ENCODE measurements at places on chromosomes 6 and 20.
A peak's percentile ranks its signal among the peaks of the same experiment; 100 is the strongest.

DNA sequence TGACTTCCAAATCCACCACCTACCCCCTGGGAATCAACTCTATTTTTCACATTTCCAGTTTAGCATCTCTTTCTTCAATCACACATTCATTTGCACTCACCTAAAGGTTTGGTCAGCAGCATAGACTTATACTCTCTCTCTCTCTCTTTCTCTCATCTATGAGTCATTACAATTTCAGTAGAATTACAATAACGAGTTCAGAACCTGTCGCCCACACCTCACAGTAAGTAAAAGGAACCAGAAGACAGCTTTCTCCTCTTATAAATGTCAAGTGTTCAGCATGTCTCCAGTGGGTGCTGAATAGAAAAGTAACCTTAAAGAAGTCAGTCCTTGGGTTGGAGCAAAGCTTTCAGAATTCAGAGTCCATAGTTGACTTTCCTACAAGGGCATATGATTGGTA is 1.1 kb upstream of the PHACTR1 start:
- no peak for DNase-seq

- DNase-seq: peak; percentile 60
These were observed at the start of gene PGBD1 for GRCh38 chr6:28281288-28282064. PGBD1 (plus strand) TSS chr6:28281572; CDS start chr6:28283814, 2,242 bp downstream.

- DNase-seq: no peak
These were observed 36.4 kb downstream of the HFE start for GRCh38 chr6:26123675-26123946.

GRCh38 chr20:60967431-60968316 is 284.4 kb upstream of the CDH4 start:
- no peak for DNase-seq

- DNase-seq: no peak
These were observed 254.4 kb downstream of the NRN1 start for GRCh38 chr6:5752391-5752680.

- no peak for DNase-seq
These were observed 199.6 kb downstream of the GMPR start for GRCh38 chr6:16437984-16438383.

DNA sequence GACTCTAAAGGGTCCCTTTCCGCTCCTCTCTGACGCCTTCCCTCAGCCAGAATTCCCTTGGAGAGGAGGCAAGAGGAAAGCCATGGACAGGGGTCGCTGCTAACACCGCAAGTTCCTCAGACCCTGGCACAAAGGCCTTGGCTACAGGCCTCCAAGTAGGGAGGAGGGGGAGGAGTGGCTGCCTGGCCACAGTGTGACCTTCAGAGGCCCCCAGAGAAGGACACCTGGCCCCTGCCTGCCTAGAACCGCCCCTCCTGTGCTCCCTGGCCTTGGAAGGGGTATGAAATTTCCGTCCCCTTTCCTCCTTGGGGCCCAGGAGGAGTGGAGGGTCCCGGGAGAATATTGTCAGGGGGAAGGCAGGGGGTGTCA is 2.7 kb downstream of the VEGFA start:
- DNase-seq: peak; percentile 48

GRCh38 chr6:96760153-96760687 is 77.1 kb downstream of the GPR63 start:
- no peak for DNase-seq

DNA sequence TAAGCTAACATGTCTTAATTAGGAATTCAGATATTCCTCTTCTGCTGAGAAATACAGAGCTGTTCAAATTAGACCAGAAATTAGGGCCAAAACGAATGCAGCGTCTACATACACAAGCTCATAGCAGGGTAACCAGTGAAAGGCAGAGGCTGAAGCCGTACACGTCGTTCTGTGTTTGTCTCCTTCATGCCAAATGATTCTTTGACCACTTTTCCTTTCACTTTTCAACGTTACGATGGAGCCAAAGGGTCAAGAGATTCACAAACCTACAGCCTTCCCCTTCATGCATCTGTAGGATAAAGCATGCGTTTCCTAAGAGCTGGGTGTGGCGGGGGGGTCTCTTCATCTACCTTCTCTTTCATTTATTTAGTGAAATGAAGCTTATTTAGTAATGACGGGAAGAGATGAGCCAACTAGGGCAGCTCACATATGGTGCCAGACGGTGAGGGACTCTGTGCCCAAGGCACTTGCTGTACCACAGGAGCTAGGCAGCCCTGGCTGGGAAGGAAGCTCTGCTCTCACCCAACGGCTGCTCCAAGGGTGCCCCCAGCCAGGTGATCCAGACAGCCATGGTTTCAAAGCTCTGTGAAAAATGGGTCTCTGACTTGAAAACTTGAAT is 178.0 kb downstream of the ATXN1 start:
- DNase-seq: no peak
